Renal cortex interstitium (tissue), 15 donors: ENCODE measurements at places on chromosomes 1 and 21.

- no peak for DNase-seq
Observed at GRCh38 chr1:160117709-160118183, 2.2 kb downstream of the ATP1A2 start.

GRCh38 chr1:240404286-240404685 is 207.7 kb downstream of the GREM2 start:
- DNase-seq, result no peak

DNA sequence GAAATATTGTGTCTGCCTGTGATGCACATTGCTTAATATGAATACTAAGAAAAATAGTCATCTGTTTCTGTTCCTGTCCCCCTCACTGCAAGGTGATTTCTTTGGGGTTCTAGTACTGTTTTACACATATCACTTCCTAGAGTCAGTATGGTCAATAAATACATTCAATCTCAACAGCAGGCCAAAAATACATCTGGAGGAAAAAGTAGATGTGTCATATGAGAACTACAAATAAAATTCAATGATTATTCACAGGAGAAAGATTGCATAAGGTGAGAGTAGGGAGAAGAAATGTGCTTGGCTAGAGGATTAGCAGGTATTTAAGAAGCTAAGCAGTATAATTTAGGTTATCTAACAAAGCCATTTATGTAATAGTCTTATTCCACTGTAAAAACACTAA is 45.3 kb upstream of the SAMSN1 start:
- DNase-seq, result no peak

DNA sequence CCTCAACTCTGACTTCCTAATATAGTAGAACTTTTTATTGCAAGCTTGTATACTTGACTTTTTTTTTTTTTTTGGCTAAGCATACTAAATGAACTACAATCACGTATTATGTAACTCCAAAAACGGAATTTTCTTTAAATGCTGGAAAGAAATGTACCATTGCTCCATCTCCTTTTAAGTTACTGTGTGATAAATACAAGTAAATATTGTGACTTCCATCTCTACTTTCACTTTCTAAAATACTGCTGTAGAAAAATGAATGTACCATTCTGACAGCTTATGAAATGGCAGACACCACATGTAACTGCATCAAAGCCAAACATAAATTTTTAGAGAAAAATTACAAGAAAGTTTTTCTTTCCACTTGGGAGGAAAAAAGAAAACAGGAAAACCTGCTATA is 54.7 kb downstream of the ASH1L start:
- no peak for DNase-seq

DNA sequence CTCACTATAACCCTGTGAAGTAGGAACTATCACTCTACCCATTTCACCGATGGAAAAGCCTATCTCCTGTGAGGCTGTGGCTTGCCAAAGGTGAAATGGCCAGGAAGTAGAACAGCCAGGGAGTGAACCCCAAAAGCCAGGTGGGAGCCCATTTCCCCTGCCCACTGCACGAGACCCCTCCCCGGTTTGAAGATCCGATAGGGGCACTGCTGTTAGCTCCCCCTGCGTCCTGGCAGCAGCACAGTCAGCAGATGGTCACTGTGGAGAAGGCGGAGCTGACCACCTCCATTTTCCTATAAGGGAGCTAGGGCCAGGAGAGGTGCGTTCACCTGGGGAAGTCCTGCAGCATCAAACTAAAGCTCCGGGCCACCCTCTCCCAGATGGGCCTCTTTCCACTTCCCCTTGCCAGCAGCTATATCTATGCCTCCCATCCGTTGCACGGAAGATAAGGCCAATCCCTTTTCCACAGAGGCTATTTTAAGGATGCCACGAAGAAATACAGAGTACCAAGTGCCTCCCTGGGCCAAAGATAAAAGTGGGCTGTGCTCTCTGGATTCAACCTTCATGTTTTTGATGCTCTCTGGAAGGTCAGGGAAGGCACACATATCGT is 7.8 kb downstream of the ERG start:
- no peak for DNase-seq

DNA sequence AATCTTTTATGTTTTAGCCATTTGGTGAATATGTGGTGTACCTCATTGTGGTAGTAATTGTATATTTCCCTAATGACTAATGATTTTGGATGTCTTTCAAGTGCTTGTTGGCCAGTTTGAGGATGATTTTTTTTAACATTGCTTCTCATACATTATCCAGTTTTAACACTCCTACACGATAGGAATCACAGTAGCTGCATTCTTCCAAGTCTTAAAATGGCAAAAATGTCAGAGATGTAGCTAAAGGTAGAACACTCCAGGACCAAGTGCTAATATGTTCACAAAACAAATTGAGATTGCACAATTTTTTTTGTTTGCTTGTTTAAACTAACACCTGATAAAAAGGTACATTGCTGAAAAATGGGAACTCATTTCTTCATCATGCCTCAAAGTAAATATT is 11.7 kb downstream of the USP25 start:
- DNase-seq, result no peak

- no peak for DNase-seq
Observed at GRCh38 chr1:84171481-84171880, 27.4 kb downstream of the PRKACB start.

DNA sequence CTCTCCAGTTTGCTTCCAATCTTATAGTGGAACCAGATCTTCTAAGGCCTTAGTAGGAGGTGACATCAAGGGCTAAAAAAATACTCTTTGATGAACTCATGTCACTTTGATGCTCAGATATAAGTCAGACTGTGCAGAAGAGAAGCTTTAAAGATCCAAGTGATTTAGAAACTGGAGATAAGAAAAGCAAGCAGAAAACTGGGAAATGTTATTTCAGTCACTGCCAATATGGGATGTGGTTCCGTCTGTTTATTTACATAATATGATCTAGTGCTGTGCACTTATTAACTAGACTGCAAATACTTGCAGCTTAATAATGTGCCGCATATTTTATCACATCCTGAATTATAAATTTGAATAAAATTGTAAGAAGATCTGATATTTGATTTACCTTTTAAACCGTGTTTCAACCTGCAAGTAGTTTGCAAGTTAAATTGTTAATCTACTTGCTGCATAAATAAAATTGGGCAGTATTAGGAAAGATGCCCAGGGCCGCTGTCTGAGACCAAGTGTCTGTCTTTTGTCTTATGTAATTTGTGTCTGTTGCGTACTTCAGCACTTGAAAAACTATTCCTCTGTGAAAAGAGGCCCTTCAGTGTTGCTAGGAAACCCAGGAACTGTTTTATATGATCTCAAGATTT is 29.6 kb downstream of the CXADR start:
- DNase-seq, result no peak

DNA sequence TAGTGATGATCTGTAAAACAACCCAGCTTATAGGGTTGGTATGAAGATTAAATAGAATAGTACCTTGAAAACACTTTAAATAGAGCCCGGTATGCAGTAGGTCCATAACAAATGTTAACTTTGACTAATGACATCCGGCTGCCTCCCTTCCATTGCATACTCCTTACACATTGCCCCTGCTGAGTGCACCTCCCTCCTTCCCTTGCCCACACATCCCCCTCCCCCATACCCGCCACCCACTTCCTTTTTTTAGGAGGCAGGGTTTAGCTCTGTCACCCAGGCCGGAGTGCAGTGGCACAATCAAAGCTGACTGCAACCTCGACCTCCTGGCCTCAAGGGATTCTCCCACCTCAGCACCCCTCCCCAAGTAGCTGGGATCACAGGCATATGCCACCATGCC is 24.4 kb upstream of the ZC3H12A start:
- DNase-seq, result no peak

GRCh38 chr21:46459356-46460112 is 843 bp downstream of the DIP2A start:
- no peak for DNase-seq
